ENCODE measurements at places on chromosomes 4 and X. TPM values are rescaled to one million over a fixed set of nuclear protein-coding genes. Genes with fewer than 3 reads are reported as not detected.

Gene SORBS2
- 50.7 TPM for total RNA-seq

Gene RHOXF2B
- total RNA-seq: not detected

Gene MAGEB10
- total RNA-seq: not detected

Gene SOD3
- total RNA-seq: 2.1 TPM

Gene NEUROG2
- total RNA-seq: not detected

Gene UGT2B11
- total RNA-seq: not detected

DNA sequence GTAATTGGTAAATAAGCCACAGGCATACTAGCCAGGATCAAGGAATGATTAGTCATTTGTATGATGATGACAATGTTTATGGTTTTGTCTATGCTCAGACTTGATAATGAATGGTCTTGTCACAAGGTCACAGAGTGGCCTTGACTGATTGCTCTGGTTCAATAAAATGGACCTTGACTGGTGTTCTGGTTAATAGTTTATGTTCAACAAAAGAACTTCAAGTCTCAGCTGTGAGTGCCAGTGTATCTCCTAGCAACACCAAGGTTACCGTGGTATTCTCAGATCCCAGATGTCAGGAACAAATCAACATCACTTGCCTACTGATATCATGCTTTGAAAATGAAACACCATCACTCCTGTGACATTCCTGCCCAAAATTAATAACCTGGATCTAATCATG lies 16.3 kb upstream of the LRAT start:
- H3K4me1 ChIP-seq: no peaks in the 10 kb centered on the region
- no peaks in the 10 kb centered on the region for H3K27me3 ChIP-seq
- H3K36me3 ChIP-seq: no peaks in the 10 kb centered on the region
- no peak for DNase-seq
- H3K27ac ChIP-seq: no peak overlapping the region

- H3K4me1 ChIP-seq: no peaks in the 10 kb centered on the region
- no peaks in the 10 kb centered on the region for H3K27me3 ChIP-seq
- no peak overlapping the region for H3K27ac ChIP-seq
These were observed 24.5 kb downstream of the RBMX start for GRCh38 chrX:136856050-136856449.

GRCh38 chr4:186204103-186204559 lies 12.8 kb downstream of the CYP4V2 start:
- H3K36me3 ChIP-seq: no peaks in the 10 kb centered on the region
- no peaks in the 10 kb centered on the region for H3K4me1 ChIP-seq
- H3K4me3 ChIP-seq: peak overlapping the region; percentile 64
- DNase-seq: peak; percentile 44
- H3K27ac ChIP-seq: peak overlapping the region; percentile 41
- no peaks in the 10 kb centered on the region for H3K27me3 ChIP-seq

DNA sequence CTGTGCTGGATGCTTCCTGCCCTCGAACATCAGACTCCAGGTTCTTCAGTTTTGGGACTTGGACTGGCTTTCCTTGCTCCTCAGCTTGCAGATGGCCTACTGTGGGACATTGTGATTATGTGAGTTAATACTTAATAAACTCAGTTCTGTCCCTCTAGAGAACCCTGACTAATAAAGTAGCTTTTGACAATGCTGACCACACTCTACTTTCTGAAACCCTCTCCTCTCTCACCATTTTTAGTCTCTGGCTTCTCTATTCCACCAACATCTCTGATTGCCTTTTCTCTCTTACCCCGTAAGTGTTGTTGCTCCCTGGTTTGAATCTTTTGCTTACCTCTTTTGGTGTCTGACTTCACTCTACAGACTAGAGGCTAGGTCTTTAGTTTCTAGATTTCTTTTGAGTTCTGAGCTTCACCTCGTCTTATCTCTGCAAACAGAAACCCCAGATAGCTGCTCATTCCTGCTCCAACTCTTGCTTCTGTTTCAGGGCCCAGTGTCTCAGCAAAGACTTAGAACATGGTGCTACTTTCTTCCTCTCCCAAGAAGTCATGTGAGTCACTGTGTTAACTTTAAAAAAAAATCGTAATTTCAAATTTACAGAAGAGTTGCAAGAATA lies 11.4 kb downstream of the TMSB4X start:
- no peaks in the 10 kb centered on the region for H3K36me3 ChIP-seq
- no peak overlapping the region for H3K27ac ChIP-seq
- no peak for DNase-seq
- H3K27me3 ChIP-seq: no peaks in the 10 kb centered on the region

DNA sequence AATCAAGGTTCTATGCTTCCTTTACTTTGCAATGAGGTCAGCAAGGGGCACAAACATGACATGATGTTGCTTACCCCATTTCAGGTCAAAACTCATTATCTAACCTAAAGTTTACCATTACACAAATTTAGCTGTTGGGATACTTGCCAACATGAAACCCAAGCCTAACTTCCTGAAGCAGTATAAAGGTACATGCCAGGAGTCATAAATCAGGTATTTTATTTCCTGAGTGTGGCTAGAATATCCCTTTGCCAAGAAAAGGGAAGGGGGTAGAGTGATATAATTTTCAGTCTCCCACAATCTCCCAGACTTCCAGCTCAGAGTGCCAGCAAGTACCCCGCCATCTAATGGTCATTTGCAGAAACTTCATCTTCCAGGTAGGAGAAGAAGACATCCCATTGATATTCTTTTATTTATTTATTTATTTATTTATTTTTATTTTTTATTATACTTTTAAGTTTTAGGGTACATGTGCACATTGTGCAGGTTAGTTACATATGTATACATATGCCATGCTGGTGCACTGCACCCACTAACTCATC lies 136.6 kb downstream of the NEXMIF start:
- H3K27ac ChIP-seq: no peak overlapping the region
- no peak for DNase-seq
- no peak overlapping the region for H3K4me3 ChIP-seq

DNA sequence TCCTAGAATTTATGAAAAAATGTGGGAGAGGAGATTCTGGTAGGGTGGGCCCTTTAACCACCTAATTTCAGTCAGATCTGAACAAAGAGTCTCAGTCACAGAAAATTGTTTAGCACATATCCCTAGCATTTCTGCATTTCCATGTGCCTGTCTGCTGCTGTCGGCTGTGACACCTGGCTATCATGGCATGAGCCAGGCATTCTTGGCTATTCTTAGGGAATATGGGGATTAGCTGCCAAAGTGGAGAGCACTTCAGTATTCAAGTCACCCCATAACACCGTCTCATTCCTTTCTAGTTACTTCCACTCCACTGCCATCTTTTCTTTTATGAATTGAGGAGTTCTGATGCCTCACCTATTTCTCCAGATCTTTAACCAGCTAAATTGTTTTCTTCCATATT lies 211.5 kb downstream of the FRAS1 start:
- H3K36me3 ChIP-seq: no peaks in the 10 kb centered on the region
- no peak overlapping the region for H3K27ac ChIP-seq
- H3K27me3 ChIP-seq: no peaks in the 10 kb centered on the region
- H3K4me3 ChIP-seq: no peak overlapping the region
- no peaks in the 10 kb centered on the region for H3K4me1 ChIP-seq
- DNase-seq: no peak

- H3K36me3 ChIP-seq: no peaks in the 10 kb centered on the region
- peak; percentile 88 for DNase-seq
- no peaks in the 10 kb centered on the region for H3K4me1 ChIP-seq
- no peaks in the 10 kb centered on the region for H3K27me3 ChIP-seq
- peak overlapping the region; percentile 68 for H3K4me3 ChIP-seq
- H3K27ac ChIP-seq: peak overlapping the region; percentile 73
These were observed 7.2 kb upstream of the MAGIX start for GRCh38 chrX:49155243-49155899.

- peaks cover 6% of the 10 kb centered on the region for H3K36me3 ChIP-seq
- H3K27ac ChIP-seq: no peak overlapping the region
- H3K27me3 ChIP-seq: no peaks in the 10 kb centered on the region
- H3K4me1 ChIP-seq: peaks cover 19% of the 10 kb centered on the region
- DNase-seq: no peak
- no peak overlapping the region for H3K4me3 ChIP-seq
These were observed 133.9 kb downstream of the EGF start for GRCh38 chr4:110046588-110047049.

All from osteoblast (primary cell).